ENCODE measurements at places on chromosomes 13 and 19. TPM values are rescaled to one million over a fixed set of nuclear protein-coding genes. Genes with fewer than 3 reads are reported as not detected.

ONECUT3 gene
- not detected for total RNA-seq

ZNF667 gene
- total RNA-seq, result 4.5 TPM

- DNase-seq, result no peak
Observed at GRCh38 chr13:39047560-39047959, 9.3 kb downstream of the NHLRC3 start.

DNA sequence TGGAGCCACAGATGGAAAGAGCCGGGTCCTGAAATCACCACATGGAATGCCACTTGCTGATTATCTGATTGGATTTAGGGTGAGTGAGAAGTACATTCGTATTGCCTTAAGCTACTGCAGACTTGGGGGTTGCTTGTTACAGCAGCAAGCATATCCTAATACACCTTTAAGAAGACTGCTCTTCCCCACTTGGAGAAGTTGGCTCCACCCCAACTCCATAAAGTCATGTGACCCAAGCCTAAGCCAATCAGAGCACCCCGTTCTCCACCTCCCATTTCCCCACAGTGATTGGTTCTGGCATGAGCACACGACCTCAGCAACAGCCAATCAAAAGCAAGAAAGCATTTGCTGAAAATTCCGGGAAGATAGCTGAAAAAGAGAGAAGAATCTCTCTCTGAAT is 23.1 kb downstream of the CACNA1A start:
- no peak for DNase-seq

GRCh38 chr19:57850553-57851017 is 926 bp downstream of the ZNF587 start:
- no peak for DNase-seq

GRCh38 chr19:4906963-4907362 is 2.3 kb upstream of the UHRF1 start:
- DNase-seq, result no peak

GRCh38 chr19:10344780-10345179 is 5.4 kb upstream of the ICAM3 start:
- no peak for DNase-seq

DNA sequence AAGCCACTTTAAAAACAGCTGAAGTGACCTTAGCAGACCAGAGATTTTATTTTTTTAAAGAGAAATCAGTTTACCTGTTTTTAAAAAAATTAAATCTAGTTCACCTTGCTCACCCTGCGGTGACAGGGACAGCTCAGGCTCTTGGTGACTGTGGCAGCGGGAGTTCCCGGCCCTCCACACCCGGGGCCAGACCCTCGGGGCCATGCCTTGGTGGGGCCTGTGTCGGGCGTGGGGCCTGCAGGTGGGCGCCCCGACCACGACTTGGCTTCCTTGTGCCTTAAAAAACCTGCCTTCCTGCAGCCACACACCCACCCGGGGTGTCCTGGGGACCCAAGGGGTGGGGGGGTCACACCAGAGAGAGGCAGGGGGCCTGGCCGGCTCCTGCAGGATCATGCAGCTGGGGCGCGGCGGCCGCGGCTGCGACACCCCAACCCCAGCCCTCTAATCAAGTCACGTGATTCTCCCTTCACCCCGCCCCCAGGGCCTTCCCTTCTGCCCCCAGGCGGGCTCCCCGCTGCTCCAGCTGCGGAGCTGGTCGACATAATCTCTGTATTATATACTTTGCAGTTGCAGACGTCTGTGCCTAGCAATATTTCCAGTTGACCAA is 10.8 kb downstream of the PLPPR3 start:
- DNase-seq, result no peak

DNA sequence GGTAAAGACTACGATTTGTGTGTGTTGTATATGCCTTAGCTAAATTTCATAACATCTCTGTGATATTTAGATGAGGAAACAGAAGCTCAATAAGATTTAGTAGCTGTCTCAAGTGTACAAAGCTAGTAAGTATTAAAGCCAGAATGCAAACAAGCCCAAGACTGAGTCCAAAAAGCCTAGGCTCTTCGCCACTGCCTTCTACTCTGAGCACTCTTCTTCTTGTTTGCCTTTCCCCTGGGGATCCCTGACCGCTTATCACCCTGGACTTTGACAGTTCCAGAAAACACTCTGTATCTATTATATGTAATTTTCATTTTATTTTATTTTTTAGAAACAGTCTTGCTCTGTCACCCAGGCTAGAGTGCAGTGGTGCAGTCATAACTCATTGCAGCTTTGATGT is 5.8 kb downstream of the TM9SF2 start:
- DNase-seq, result no peak

- DNase-seq, result no peak
Observed at GRCh38 chr19:615619-616018, 17.7 kb downstream of the POLRMT start.

DNA sequence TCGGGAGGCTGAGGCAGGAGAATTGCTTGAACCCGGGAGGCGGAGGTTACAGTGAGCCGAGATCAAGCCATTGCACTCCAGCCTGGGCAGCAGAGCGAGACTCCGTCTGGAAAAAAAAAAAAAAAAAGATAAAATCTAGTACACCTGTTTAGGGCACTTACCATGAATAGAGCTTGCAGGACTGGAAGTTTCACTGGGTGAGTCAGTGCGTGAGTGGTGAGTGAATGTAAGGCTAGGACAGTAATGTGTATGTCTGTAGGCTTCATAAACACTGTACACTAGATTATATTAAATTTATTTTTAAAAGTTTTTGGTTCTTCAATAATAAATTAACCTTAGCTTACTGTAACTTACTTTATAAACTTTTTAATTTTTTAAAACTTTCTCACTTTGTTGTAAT is 22.9 kb downstream of the PPP5C start:
- no peak for DNase-seq

GRCh38 chr13:110479215-110479545 is 82.3 kb downstream of the RAB20 start:
- DNase-seq, result no peak

DNA sequence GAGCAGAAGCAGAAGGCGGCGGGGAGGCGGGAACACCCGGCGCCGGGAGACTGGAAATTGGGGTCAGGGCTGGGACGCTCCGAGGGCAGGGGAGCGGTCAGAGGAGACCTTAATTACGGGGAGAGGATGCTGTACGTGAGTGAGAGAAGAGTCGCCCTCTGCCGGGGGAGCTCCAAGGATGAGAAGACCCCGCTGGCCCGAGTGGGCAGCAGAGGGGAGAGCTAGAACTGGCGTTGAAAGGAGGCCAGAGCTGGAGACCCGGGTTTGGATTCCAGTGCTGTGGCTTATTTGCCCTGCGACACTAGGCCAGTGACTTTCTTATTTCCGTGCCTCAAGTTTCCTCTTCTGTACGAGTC is 536 bp downstream of the FAM32A start:
- DNase-seq, result no peak

DNA sequence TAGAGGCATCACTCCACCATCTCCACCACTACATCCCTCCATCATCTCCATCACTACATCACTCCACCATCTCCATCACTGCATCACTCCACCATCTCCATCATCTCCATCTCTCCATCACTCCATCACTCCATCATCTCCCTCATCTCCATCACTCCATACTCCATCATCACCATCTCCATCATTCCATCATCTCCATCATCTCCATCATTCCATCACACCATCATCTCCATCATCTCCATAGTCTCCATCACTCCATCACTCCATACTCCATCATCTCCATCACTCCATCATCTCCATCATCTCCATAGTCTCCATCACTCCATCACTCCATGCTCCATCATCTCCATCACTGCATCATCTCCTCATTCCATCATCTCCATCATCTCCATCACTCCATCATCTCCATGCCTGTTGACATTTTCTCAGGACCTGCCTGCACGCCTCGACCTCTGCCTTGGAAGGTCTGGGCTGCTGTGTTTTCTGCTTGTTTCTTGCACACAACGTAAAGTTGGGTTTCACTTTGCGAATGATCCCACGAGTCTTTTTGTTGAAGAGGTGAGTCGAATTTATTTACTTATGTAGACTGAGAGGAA is 21.2 kb upstream of the RASA3 start:
- no peak for DNase-seq
